ENCODE measurements at places on chromosomes 7 and 10. TPM values are rescaled to one million over a fixed set of nuclear protein-coding genes. Genes with fewer than 3 reads are reported as not detected.

GRCh38 chr10:35633006-35633980, 8.8 kb downstream of the FZD8 start:
- no peak for DNase-seq

- no peak for DNase-seq
Observed at GRCh38 chr7:128437426-128438332, 18.0 kb upstream of the HILPDA start.

GRCh38 chr7:121079425-121080169, 91.1 kb downstream of the CPED1 start:
- no peak for DNase-seq

- DNase-seq, result no peak
Observed at GRCh38 chr7:51592842-51593599, 276.4 kb upstream of the COBL start.

DNA sequence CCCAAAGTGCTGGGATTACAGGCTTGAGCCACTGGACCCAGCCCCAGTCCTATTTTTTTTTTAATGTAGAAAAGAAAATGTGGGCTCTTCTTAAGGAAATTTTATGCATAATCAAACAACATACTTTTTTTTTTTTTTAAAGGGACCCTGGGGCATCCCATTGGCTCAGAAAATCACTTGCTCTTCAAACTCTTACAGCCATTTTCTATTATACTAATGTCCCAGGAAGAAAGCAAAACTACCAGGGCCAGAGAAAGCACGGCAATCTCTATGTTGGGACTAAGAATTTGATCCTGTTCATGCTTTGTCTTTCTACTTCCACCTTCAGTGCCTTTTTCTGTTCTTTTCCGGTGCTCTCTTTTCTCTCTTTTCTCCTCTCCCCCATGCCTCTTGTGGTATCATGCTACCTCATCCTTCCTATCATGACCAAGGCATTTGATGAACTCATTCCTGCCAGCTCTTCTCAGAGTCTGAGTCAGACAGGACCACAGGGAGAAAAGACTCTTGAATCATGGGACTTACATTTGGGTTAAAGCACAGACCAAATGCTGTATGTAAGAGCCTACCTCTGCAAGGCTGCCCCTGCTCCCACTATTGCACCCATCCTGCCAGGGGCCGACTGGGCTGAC, 76.4 kb upstream of the CCNY start:
- DNase-seq, result no peak

DNA sequence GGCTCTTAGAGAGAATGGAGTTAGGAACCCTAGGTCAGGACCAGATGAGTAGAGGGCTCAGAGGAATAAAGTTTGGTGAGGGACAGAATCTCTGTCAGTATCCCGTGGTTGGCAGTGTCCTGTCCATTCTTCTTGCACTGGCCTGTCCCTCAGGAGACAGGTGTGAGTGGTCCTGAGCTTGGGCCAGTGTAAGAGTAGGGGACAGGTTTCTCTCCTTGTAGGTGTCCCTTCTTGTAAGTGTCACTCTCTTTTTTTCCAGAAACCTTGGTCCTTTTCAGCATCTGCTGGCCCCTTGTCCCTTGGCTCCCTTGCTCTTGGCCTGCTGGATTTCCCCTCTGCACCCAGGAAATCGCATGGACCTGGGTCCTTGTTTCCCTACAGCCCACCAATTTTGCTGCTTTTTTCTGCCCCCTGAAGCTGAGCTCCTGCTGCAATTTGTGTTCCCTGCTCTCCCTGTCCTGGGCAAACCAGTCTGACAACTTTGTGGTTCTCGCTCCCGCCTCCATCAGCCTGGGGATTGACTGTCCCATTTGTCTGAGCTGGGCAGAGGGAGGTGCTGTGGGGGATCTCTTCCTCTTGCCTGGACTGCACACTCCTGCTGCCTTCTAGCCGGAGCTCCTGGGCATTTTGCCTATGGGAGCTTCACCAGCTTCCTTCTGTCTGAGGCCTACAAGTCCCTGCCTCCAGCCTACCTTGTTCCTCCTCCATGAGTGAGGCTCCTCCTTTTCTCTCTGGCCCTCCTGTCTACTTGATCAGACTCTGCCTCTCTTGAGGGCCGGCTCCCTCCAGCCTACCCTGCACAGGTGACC, 6.5 kb downstream of the TSPAN14 start:
- DNase-seq, result peak; percentile 96

DNA sequence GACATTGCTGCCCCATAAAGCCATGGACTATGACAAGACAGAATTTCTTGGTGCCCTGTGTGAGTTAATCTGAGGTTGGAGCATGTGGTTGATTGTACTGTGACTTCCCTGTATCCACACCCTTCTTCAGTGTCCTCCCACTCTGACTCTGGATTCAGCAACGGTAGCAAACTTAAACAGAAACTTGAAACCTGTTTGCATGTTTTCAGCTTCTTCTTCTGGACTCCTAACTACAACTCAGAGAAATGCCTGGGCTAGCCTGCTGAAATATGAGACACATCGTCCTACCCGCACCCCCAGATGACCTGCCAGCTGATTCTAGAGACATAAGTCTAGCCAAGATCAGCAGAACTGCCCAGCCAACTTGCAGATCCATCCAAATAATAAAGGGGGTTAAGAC, 78.4 kb downstream of the IPMK start:
- no peak for DNase-seq

- no peak for DNase-seq
Observed at GRCh38 chr10:69818676-69819239, 17.1 kb downstream of the COL13A1 start.

- no peak for DNase-seq
Observed at GRCh38 chr10:10499839-10500238, 517.8 kb upstream of the CELF2 start.

DNA sequence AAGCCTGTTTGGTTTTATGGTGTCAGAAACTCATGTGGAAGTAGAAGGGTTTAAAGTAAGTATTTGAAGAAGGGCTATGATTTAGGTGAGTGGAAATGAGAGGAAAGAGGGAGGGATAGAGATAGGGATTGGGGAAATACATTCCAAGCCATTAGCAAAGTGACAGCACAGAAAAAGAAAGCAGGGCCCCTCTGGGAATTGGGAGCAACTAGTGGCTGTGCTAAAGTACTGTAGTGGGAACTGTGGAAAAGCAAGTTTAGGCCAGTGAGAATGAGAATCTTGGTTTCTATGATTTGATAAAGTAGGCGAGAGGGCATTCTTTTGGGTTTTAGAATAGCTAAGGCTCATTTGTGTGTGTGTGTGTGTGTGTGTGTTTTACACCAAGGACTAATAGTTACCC, 5.0 kb downstream of the PRKG1 start:
- no peak for DNase-seq

DNA sequence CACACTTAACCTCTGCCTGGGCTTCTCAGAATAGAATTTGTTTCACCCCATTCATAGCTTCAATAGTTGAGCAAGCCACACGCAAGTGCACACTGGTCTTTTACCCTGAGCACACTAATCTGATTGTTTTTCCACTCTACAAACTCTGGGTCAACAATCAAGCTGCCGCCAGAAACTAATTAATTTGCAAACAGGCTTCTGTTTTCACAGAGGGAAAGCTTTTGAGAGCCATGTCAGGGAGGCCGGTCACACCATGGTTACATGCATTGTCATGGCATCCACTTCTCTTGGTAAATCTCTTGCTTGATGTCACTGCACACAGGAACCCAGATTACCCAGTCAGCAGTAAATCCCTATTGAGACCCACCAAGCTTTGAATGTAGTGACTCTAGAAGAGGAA, 154.2 kb downstream of the SEMA3A start:
- no peak for DNase-seq

DNA sequence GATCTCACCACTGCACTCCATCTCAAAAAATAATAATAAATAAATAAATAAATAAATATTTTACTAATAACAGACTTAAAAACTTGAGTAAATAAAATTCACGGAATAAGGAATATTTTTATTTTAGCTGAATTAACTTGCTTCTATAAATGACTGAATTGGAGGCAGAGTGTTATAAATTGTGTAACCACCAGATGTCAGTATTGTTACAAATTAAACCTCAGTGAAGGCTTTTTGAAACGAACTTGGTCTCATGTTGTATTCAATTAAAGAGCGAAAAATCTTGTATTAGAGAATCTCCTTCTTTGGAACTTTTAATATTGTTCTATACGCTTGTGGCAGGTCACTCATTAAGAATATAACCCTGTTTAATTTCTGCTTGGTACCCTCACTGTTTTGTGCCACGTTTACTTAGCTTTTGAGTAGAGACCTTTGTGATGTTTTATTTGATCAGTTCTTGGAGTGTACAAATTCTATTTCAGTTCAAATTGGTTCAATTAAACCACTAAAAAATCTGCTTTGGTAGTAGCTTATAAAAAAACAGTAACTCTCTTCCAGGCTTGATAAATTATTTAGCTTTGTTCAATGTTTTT, 45.6 kb upstream of the SCIN start:
- DNase-seq, result no peak

- no peak for DNase-seq
Observed at GRCh38 chr10:26486304-26486703, 48.2 kb downstream of the APBB1IP start.

GRCh38 chr7:152624228-152624627, 51.7 kb downstream of the XRCC2 start:
- no peak for DNase-seq

DNA sequence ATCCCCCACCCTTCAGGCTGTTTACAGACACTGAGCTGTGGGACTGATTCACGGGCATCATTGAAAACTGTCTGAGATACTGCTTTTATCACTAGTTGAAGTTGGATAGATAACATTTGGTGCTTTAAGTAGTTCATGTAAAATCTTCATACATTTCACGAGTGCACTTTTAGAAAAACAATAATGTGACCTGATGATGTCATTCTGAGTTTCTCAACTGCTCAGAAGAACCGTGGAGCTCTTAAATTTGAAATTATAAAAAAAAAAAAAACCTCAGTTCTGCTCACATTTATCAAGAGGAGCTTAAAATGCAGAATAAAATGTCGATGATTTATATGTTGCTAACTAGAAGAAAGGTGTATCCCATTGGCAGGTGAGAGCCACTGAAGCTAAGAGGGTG, 81.5 kb downstream of the GALNT11 start:
- DNase-seq, result no peak

DNA sequence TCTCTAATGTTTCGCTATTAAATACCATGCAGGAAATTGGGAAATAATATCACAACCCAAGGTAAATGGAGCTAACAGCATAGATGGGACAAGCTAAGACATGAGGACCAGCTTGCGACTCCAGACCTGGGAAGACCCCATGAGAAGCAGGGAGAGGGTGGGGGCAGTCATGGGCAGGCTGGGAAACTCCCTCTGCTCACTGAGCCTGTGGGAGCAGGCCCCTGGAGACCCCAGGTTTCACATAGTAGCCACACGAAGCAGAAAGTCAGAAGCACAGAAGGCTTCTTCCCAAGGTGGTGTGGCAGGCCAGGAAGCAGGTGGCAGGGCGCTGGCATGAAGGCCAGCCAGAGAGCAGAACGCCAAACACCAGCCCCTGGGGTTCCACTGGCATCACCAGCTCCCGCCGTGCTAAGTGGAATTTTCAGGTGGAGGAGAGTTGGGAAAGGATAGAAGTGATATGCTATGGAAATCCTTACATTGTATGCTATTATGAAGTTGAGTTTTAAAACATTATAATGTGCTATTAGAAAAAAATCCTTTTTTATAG, 99.9 kb upstream of the RNF32 start:
- DNase-seq, result no peak

DNA sequence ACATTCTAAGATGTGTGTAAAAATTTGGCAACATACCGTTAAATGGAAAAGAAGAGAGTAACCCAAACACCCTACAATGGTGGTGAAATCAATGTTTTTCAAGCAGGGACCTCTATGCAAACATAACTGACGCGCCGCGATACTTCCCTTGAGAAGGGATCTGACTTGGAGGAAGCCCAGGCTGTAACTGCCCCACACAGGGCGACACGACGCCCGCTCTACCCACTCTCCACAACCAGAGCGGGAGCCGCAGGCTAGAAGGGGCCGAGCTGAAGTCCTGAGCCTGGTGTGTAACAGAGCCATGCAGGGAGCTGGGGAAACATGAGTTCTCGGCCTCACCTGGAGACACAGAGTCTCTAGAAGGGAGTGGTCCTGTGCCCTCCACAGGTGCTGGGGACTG, 120.2 kb downstream of the FAM53B start:
- no peak for DNase-seq

DNA sequence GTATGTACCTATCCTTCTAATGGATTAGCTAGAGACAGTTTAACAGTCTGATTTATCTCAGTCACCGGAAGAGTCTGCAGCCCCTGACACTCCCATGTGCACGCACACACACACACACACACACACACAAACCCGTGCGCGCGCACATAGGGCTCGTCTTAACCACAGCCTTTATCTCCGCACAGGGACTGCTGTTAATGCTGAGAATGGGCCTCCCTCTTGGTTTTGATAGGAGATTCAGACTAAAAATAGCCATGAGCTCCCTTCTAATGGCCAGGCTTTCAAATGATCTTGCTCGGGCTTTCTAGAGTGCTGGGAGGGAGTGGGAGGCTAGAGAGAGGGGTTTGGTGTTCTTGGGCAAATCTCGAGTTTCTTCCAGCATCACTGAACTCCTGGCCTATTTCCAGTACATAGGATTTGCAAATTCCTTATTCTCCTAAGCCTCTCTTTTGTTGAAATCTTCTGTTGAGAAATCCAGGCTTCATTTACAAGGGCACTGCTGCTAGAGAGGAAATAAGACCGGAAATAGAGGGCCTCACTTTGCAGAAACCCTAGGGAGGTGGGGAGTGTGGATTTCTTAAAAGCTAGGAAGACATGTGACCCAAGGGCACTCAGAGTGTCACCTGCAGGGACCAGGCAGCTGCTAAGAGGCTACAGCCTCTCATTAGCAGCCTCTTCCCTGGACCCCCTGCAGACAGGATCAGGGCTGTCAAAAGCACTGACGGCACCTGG, 2.4 kb downstream of the TMEM72 start:
- DNase-seq, result no peak

- no peak for DNase-seq
Observed at GRCh38 chr10:17652585-17652984, 8.6 kb downstream of the STAM start.

GRCh38 chr10:17734432-17735080, 17.4 kb upstream of the TMEM236 start:
- no peak for DNase-seq

DNA sequence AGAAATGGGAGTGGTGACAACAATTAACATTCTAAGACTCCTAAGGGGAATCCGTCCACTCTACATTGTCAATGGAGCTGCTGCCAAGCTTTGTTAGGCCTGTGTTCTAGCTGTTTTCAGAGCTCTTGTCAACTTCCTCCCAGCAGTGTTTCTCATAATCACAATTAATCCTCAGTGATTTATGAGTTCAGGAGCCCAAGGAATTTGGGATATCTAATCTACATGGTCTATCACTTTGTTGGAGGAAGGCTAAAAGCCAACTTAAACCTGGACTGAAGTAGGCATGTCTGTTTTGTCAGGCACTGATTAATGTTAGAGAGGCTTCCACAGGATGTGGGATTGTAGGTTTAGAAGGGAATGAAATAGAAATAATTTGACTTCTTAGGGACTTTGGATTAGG, 10.2 kb upstream of the OR2F2 start:
- no peak for DNase-seq

- no peak for DNase-seq
Observed at GRCh38 chr10:30365278-30365677, 16.2 kb upstream of the MTPAP start.

The ALDH18A1 gene
- 18.6 TPM for total RNA-seq

The SYT15B gene
- 2.0 TPM for total RNA-seq

The EEF1AKMT2 gene
- total RNA-seq, result 23.2 TPM

The TMEM60 gene
- 19.6 TPM for total RNA-seq

The PALD1 gene
- 5.9 TPM for total RNA-seq

The EPDR1 gene
- total RNA-seq, result 37.8 TPM

The ST8SIA6 gene
- 1.3 TPM for total RNA-seq

The EBLN1 gene
- total RNA-seq, result not detected

The ICA1 gene
- total RNA-seq, result 22.1 TPM

The ITIH2 gene
- not detected for total RNA-seq

The AP5Z1 gene
- 25.9 TPM for total RNA-seq

The ZNF503 gene
- total RNA-seq, result 10.9 TPM

The FAM131B gene
- 2.3 TPM for total RNA-seq
